Large intestine (tissue), 12 donors: ENCODE measurements at places on chromosomes 2 and 18.
A peak's percentile ranks its signal among the peaks of the same experiment; 100 is the strongest.

- H3K36me3 ChIP-seq = no peaks in the 10 kb centered on the region
- no peaks in the 10 kb centered on the region for H3K27me3 ChIP-seq
- no peak overlapping the region for H3K27ac ChIP-seq
- no peaks in the 10 kb centered on the region for H3K4me1 ChIP-seq
These were observed 131.5 kb upstream of the SERTAD2 start for GRCh38 chr2:64785245-64785644.

- no peak overlapping the region for H3K4me3 ChIP-seq
- no peaks in the 10 kb centered on the region for H3K4me1 ChIP-seq
- no peak for DNase-seq
- H3K27ac ChIP-seq = no peak overlapping the region
- no peaks in the 10 kb centered on the region for H3K27me3 ChIP-seq
These were observed 241.2 kb upstream of the NCKAP5 start for GRCh38 chr2:133809485-133809884.

DNA sequence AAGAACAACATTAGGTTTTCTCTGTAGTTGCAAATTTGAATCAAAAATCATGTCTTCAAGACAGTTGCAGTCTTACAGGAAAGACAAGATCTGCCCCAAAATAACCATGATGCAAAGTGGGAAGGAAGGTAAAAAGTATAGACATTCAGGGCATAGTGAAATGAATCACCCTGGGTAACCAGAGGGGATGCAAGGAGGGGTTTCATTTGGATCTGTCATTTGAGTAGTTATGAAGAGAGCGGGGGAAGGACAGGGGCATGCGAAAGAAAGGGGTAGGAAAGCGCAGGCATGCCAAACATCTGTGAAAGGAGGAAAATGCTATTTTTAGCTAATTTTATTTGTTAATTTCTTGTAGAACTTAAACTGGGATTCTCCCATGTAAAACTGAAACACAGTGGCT is 219.1 kb upstream of the BOD1L2 start:
- no peak overlapping the region for H3K4me3 ChIP-seq
- no peaks in the 10 kb centered on the region for H3K27me3 ChIP-seq
- H3K27ac ChIP-seq = no peak overlapping the region
- H3K36me3 ChIP-seq = no peaks in the 10 kb centered on the region
- no peak for DNase-seq
- no peaks in the 10 kb centered on the region for H3K4me1 ChIP-seq

- no peaks in the 10 kb centered on the region for H3K27me3 ChIP-seq
- no peak overlapping the region for H3K27ac ChIP-seq
- no peaks in the 10 kb centered on the region for H3K4me1 ChIP-seq
- no peaks in the 10 kb centered on the region for H3K36me3 ChIP-seq
- DNase-seq = no peak
These were observed 35.8 kb downstream of the AQP12A start for GRCh38 chr2:240727439-240727838.

DNA sequence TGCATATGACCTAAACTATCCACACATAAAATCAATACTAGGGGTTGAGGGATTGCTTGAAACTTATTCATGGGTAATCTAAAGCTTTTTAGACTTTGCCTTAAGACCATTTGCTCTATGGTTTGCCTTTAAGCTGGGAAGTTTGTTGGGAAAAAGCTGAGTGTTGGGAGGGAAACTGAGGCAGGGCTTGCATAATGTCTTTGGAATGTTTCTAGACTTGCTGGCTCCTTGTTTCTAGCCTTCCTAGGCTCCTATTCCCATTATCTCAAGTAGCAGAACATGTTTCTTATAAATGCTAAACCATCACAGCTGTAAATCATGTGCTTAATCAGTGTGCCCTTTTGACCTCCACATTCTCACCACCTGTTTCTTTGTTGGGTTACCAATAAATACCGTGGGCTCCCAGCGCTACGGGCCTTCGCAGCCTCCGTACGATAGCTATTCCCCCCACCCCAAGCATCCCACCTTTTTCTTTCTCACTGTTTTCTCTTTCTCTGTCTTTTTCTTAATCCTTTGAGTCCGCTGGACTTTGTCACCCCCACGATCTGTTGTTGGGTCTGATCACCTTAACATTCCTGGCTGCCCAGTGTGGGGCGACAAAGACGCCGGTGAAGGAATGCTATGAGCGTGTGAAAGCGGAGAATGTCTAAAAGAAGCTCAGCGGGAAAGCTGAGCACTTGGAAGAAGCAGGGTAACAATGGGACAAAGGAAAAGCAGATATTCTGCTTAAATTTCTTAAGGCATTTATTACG is 49.4 kb upstream of the CWC22 start:
- no peaks in the 10 kb centered on the region for H3K4me1 ChIP-seq
- H3K36me3 ChIP-seq = no peaks in the 10 kb centered on the region
- H3K4me3 ChIP-seq = no peak overlapping the region
- no peak overlapping the region for H3K27ac ChIP-seq
- DNase-seq = peak; percentile 26
- H3K27me3 ChIP-seq = no peaks in the 10 kb centered on the region

DNA sequence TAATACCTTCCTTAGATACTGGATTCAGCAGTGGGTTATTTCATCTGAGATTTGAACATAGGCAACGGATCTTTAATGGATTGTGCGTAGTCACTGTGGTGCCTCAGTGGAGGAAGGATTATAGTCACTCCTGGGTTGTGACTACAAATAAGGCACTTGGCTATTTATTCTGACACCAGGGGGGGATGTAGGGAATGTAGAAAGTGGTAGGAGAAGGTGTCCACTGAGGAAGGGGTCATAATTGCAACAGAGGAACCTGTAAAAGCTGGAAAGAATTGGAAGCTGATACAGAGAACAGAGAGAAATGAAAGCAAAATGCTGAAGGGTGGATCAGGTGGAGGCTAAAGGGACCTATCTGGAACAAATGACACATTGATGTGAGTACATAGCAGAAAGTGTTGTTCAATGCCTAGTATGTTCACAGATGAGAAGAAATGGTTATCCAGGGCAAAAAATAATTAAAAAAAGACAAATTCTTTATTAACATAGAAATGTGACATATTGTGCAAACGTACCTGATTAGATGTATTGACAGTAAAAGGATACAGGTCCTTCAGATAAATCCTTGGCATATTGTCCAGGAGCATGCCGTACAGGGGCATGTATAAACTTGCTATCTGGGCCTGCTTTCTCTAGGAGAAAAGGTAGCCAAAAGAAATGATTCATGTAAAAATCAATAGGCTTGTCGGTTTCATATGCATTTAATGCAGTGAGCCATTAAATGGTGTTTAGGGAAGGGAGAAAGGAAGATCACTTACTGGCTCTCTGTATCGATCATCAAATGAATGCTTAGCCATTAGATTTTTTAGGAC is 91.2 kb upstream of the CCDC195 start:
- no peaks in the 10 kb centered on the region for H3K36me3 ChIP-seq
- no peaks in the 10 kb centered on the region for H3K4me1 ChIP-seq
- H3K4me3 ChIP-seq = no peak overlapping the region
- H3K27me3 ChIP-seq = no peaks in the 10 kb centered on the region
- H3K27ac ChIP-seq = no peak overlapping the region
